ENCODE measurements at places on chromosomes 1 and 21.

- peak; percentile 64 for DNase-seq
Measured at GRCh38 chr1:88647749-88648415, 36.2 kb upstream of the PKN2 start.

GRCh38 chr1:42758641-42759040 lies 8.2 kb downstream of the P3H1 start:
- no peak for DNase-seq

GRCh38 chr1:109304226-109304920 lies 2.4 kb downstream of the MYBPHL start:
- DNase-seq: no peak

DNA sequence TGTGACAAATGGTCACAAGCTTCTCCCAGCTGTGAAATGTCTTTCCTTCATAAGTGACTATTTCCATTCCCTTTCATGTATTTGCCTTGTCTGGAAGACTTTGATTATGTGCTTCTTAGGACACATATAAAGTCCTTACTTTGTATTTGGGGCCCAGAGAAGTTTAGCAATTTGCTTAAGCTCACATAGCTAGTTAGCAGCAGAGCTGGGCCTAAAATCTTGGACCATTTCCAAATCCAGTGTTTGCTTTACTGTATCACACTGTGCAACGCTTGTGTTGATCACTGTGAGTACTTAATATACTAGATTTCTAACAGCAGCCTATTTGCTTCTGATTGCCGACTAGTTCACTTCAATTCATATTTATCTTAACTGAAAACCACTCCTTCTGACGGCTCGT lies 2.2 kb upstream of the KCNA3 start:
- DNase-seq: no peak

GRCh38 chr1:204751480-204751879 lies 65.9 kb upstream of the LRRN2 start:
- DNase-seq: no peak

DNA sequence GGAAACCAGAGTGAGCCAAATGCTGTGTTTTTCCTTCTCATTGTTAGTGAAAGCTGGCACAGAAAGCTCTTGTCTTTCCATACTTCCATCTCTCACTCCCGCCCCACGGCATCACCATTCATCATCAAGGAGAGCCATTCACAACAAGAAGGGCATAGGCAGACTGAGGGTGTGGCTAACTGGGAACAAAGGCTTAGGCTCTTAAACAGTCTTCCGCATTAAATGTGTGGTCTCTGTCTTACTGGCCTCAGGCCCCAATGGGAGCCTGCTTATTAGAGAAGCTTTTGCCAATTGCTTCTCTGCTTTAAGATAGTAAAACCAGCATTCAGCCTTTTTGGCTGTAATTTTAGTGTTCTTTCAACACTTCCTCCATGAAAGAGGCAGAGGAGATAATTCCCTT lies 51.4 kb downstream of the TNFSF18 start:
- no peak for DNase-seq

- DNase-seq: no peak
Measured at GRCh38 chr1:44511769-44512168, 106.7 kb downstream of the RNF220 start.

- DNase-seq: no peak
Measured at GRCh38 chr1:161018631-161018930, 2.4 kb downstream of the F11R start.

- no peak for DNase-seq
Measured at GRCh38 chr21:14707511-14708020, 161.5 kb upstream of the SAMSN1 start.

DNA sequence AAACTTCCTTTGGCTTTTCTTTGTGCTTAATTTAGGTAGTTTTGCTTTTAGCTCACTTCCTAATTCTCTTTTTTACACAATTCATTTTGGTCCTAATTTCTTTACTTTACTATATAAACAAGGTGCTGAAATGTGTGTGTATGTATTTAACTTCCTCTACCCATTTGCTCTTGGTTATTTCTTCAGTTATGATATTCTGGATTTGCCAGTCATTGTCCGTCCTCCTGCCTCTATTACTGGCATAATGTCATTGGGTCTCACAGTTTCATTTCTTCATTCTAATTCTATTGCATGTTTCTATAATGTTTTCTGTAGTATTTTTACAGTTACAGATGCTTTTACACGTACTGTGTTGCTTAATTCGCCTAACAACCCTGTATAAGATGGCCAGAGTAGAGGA lies 96.2 kb downstream of the ZMYM4 start:
- DNase-seq: no peak

DNA sequence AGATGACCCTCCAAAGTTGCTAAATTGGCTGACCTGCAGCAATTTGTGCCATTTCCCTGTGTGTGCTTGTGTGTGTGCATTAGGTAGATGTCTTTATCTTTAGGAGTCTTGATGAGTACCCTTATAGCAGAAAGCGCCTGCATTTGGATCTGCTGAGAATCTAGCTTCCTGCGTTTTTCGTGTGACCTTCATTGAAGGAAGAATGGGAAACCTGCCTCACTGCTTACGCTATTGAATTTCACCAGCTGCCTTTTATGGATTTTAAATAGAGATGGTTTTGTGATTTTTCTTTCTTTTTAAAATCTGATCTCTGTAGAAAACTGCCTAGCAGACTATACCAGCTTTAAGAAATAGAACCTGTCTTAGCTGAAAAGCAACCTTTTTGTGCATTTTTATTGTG lies 124.5 kb downstream of the CACHD1 start:
- DNase-seq: no peak

Data from SJCRH30 (cell line).